ELR (cell line): ENCODE measurements at places on chromosomes 12 and 14.

GRCh38 chr12:124294780-124295341, at the start of gene RFLNA:
RFLNA (plus strand) TSS chr12:124295093; CDS start chr12:124295430, 337 bp downstream.
- DNase-seq = no peak

GRCh38 chr14:63573581-63573980, 30.4 kb upstream of the PPP2R5E start:
- DNase-seq = peak; percentile 45

- DNase-seq = no peak
These were observed 37.0 kb upstream of the PNMA1 start for GRCh38 chr14:73751157-73751691.

- DNase-seq = peak; percentile 66
These were observed 12.3 kb upstream of the PARP11 start for GRCh38 chr12:3885277-3886094.

GRCh38 chr14:24418492-24418873, 11.0 kb downstream of the CBLN3 start:
- no peak for DNase-seq

DNA sequence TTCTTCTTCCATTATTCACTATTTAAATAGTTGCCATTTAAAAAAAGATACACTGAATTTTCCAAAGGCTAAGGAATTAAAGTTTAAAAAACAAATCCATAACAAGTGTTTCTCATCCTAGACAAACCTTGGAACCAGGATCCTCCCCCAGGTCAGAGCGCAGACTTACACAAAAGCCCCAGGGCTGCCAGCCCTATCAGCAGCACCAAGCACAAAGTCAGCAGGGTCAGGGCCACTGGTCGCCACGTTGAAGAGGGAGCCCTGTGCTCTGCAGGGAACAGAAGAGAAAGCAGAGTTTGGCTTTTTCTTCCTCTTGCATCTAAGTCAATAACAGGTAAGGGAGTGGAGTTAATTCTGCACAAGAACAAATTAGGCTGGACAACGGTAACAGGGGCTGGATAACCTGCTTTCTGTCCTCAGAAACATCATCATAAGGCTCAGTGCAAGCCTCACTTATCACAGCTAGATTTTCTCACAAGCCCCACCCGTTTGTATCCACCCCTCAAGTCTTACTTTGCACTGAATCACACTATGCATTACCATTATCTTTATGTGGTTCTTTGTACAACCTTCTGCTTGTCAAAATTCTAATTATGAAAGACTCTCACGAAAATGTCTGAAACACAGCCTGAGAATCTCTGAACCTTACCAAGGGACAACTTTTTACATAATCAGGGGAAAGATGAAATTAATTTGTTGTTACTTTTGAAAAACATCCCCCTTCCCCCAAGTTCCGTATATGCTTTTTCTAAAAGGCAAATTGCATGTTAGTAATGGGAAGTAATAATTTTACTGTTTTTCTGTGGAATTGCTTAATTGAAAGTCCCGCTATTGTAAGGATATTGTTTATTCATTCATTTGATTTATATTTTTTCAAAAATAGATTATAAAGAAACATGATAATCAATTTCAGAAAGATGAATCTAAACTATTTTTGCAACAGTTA, 9.6 kb downstream of the CLEC1A start:
- DNase-seq = no peak

GRCh38 chr12:132489078-132489601, 811 bp upstream of the FBRSL1 start:
- DNase-seq = peak; percentile 17

DNA sequence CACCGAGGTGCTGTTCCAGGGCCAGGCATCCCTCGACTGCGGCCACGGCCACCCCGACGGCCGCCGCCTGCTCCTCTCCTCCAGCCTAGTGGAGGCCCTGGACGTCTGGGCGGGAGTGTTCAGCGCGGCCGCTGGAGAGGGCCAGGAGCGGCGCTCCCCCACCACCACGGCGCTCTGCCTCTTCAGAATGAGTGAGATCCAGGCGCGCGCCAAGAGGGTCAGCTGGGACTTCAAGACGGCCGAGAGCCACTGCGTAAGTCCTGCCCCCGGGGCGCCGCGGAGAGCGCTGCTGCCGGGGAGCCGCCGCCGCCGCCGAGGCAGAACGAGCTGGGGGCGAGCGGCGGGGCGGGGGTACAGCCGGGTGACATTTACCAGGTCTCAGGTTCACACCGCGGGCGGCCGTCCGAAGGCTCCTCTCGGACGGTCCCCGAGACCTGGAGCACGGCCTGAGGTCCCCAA, 1.4 kb downstream of the PLXNC1 start:
- DNase-seq = no peak

DNA sequence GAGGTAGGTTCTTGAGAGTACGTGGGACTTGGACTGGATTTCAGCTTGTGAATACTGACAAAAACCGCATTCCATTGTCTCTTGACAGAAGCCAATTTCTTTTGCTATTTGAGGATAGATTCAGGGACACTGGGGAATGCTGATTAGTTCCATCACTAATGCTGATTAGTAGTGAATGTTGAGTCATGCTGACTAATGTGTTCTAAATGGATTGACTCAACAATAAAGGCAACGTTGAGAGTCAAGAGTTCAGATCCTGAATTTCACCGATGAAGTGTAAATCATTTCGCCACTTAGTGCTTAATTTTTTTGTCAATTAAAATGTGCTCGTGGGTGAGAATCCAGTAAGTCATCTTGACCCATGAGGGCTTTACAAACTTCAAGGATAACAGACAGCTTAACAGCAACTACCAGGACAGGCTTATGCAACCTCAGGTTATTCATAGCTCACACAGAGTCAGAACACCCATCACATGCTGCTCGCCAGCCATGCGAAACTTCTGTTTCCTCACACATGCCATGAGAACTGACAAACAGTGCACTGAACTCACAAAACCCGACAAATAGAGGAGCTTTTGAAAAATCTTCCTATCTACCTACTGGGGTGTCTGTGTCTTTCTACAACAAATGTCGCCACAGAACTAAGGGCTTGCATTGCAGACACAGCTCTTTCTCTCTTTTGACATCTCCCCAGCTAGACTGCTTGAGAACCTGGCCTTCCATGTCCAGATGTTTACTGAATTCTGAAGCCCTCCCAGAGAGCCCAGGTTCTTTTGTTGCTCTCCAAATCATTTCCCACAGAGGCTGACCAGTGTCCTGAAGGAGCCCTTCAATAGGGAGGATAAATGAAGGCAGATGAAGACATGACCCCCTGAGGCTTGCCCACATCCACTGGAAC, 316.4 kb downstream of the ZFP36L1 start:
- DNase-seq = peak; percentile 95

DNA sequence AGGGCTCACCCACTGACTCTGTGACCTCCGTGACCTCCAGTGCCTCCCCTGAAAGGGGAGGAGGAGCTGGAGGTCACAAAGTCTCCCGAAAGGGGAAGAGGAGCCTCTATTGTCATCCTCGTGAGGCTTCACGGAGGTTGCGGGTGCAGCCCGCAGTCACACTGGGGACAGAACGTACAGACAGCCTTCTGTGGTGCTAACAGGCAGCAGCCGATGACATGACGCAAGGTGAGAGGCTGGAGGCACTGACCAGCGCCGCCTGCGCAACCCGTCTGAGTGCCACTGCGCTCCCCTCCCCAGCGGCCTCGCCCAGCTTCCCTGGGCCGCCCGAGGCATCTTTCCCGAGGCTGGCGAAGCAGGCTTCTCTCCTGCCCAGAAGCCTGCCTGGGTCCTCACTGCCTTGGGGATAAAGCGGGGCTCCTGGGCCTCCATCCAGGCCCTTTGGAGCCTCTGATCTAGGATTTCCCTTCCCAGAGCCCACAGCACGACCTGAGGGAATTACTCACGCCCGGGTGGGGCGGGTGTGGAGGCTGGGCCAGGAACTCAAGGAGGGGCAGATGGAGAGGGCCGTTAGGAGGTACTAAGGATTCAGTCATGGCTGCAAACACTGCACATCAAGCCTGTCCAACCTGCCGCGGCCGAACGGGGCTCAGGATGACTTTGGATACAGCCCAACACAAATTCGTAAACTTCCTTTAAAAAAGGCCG, 12.3 kb upstream of the LBHD2 start:
- peak; percentile 36 for DNase-seq

DNA sequence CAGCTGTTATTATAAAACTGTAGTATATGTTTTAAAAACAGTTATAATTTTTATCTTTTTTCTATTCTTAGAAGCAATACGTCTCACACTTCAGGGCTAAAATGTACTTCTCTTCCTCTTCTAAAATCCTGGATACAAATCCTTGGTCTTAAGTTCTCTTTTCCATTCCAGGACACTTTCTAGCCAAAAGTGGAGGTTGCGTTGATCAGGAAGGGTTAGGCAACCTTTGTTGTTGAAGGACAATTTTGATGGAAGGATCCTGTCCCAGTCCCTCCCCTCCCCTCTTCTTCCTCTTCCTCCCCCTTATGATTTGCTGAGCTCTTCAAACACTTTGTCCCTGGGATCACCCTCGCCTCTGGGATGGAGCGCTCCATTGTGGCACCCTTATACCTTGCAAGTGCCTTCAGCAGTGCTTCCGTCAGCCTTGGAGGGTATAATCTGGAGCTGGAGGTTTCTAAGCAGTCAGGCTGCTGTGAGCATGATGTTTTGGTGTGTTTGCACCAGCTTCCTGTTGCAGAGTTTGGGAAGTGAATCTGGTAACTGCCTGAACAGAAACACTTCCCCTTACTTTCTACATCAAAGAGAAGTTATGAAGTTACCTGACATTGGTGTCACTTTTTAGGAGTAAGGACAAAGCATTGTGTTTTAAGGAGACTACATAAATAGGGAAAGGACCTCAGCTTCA, 87.4 kb upstream of the SLC38A2 start:
- no peak for DNase-seq

- DNase-seq = peak; percentile 7
These were observed 92.9 kb upstream of the DIO2 start for GRCh38 chr14:80304125-80304766.

DNA sequence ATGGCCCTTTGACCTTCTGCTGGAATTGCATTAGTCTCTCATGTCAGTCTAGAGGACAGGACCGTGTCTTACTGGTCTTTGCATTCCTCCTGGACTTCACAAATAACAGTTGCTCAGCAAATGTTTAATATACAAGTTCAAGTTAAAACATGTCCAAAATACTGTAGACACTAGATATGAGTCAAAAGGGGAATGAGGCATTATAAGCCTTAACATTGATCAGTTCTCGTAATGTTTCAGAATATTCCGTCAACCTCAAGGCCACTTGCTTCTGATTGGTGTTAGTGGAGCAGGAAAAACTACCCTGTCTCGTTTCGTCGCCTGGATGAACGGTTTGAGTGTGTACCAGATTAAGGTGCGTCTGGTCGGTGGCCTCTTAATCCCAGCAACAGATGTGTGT, 59.9 kb downstream of the HSP90AA1 start:
- DNase-seq = no peak

DNA sequence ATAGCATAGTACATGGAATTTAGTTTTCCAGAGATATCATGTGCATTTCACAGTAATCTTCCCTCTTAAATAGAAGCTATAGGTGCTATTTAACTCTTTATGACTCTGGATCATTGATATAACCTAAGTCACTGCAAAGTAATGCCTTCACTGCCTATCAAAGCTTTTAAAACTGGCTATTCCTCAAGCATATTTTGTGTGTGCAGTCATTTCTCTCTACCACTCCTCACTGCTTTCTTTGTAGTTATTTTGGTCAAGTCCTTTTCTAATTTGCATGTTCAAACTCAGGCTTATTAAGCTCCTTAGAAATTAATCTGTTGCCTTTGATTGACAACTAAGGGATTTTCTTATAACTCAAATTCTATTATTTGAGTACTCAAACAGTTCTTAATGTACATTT, 79.4 kb upstream of the PLEKHG7 start:
- peak; percentile 23 for DNase-seq

- DNase-seq = no peak
These were observed 839.2 kb downstream of the SLC6A15 start for GRCh38 chr12:84073401-84073800.
